ENCODE measurements at places on chromosomes 2 and 18. TPM values are rescaled to one million over a fixed set of nuclear protein-coding genes. Genes with fewer than 3 reads are reported as not detected.

MARCHF7 gene
- 86.7 TPM for total RNA-seq

WBP1 gene
- total RNA-seq = 32.9 TPM

CHMP1B gene
- total RNA-seq = 21.2 TPM

TUBB8B gene
- not detected for total RNA-seq

ACVR2A gene
- 3.5 TPM for total RNA-seq

MAP3K20 gene
- total RNA-seq = 6.5 TPM

DNA sequence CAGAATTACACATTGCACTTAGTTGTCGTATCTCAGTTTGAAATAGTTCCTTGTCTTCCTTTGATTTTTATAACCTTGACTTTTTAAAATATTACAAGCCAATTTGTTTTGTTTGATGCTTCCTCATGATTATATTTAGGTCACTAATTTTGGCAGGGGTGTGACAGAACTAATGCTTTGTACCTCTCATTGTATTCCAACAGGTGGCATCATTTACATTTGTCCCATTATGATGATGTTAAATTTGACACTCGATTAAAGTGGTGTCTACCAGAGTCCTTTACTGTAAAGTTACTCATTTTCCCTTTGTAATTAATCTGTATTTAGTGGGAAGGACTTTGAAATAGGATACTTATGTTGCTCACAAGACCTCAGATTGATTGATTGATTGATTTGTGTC, 21.5 kb upstream of the MFSD2B start:
- no peaks in the 10 kb centered on the region for H3K4me1 ChIP-seq
- no peak overlapping the region for H3K27ac ChIP-seq
- H3K27me3 ChIP-seq = no peaks in the 10 kb centered on the region
- no peaks in the 10 kb centered on the region for H3K36me3 ChIP-seq

- peaks cover 35% of the 10 kb centered on the region for H3K4me1 ChIP-seq
- H3K27me3 ChIP-seq = peaks cover 7% of the 10 kb centered on the region
- no peak for DNase-seq
- no peak overlapping the region for H3K27ac ChIP-seq
Measured at GRCh38 chr18:9477509-9477908, 2.2 kb downstream of the RALBP1 start.

- H3K4me3 ChIP-seq = no peak overlapping the region
- no peaks in the 10 kb centered on the region for H3K4me1 ChIP-seq
- H3K36me3 ChIP-seq = no peaks in the 10 kb centered on the region
- DNase-seq = no peak
Measured at GRCh38 chr2:59693231-59693959, 860.1 kb downstream of the BCL11A start.

DNA sequence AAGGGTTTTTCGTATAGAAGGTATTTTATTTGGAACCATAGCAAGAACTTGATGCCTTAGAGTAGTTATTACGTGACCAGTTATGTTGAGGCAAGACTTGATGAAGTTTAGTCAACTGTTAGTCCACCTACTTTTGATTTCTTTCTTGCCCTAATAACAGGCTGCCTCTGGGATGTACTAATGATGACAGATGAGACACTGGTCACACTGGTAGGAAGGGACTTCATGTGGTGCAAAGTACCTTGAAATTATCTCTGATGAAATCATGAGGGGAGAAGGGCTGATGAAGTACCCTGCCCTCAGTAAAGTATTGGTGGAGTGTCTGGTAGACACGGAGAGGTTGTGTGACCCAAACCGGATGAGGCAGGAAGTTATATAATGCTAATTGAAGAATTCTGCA, 5.4 kb downstream of the DIS3L2 start:
- DNase-seq = no peak
- H3K4me1 ChIP-seq = peaks cover 44% of the 10 kb centered on the region
- H3K4me3 ChIP-seq = no peak overlapping the region

- no peaks in the 10 kb centered on the region for H3K4me1 ChIP-seq
- no peaks in the 10 kb centered on the region for H3K36me3 ChIP-seq
Measured at GRCh38 chr2:2850859-2851258, 519.8 kb upstream of the MYT1L start.

DNA sequence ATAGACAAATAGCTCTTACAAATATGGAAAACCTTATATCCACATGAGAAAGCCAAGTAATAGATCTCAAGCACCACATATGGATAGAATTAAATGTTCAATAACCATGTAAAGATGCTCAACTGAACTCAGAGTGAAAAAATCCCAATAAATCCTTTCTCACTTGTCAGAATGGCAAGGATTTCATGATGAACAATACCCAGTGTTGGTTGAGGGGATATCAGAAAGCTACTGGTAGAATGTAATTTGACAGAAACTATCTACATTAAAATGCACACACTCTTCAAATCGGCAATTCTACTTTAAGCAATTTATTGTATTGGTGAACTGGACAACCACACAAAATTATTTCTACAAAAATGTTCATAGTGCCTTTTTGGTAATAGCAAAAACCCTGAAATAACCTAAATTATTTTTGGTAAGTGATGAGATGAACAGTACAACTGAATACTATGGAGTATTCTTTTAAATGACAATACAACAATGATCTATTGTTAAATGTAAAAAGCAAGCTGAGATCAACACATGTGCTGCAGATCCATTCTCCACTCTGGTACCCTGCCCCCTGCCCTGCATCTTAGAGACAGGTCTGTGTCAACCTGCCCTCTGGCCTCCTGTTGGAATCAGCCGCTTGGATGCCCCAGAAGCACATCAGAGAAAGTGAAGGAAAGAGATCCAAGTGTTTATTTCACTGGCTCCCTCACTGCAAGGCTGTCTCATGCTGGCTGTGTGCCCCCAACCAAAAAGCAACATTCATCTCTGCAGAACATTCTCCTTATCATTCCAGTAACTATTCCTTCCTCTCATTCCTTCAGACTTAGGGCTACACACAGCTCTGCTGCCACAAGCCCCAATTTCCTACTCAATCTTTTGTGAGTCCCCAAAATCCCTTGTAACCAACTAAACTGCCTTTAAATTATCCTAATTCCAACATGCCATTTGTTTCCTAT, 442.5 kb downstream of the LRATD1 start:
- DNase-seq = no peak
- H3K27ac ChIP-seq = no peak overlapping the region
- H3K36me3 ChIP-seq = no peaks in the 10 kb centered on the region
- no peaks in the 10 kb centered on the region for H3K4me1 ChIP-seq
- no peak overlapping the region for H3K4me3 ChIP-seq

DNA sequence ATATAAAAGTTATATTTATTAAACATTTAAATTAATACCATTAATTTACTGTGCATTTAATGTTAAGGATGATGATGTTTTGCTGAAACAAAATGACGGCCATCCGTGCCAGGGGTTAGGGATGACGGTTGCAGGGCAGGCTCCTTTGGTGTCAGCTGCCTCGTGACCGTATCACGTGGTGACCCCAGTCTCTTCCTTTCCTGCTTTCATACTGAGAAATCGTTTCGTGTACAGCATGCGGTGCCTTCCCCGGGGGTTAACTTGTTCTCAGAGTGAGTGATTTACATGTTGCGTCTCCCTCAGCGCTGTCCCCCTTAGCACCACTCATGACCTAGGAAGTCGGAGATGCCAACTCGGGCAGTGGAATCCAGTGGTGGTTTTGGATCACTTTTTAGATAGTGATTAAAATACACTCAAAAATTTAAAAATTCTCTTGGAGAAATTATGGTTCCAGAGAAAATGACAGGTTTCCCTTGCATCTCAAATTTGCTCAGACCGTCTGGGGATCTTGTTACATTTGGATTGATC, 290.8 kb downstream of the GBX2 start:
- H3K36me3 ChIP-seq = no peaks in the 10 kb centered on the region
- H3K27me3 ChIP-seq = peaks cover 2% of the 10 kb centered on the region
- no peaks in the 10 kb centered on the region for H3K4me1 ChIP-seq
- no peak overlapping the region for H3K27ac ChIP-seq
- H3K4me3 ChIP-seq = no peak overlapping the region

GRCh38 chr2:230129343-230129742, 60.6 kb upstream of the SLC16A14 start:
- no peak for DNase-seq
- no peak overlapping the region for H3K4me3 ChIP-seq
- H3K36me3 ChIP-seq = no peaks in the 10 kb centered on the region
- peaks cover 5% of the 10 kb centered on the region for H3K4me1 ChIP-seq
- no peak overlapping the region for H3K27ac ChIP-seq

DNA sequence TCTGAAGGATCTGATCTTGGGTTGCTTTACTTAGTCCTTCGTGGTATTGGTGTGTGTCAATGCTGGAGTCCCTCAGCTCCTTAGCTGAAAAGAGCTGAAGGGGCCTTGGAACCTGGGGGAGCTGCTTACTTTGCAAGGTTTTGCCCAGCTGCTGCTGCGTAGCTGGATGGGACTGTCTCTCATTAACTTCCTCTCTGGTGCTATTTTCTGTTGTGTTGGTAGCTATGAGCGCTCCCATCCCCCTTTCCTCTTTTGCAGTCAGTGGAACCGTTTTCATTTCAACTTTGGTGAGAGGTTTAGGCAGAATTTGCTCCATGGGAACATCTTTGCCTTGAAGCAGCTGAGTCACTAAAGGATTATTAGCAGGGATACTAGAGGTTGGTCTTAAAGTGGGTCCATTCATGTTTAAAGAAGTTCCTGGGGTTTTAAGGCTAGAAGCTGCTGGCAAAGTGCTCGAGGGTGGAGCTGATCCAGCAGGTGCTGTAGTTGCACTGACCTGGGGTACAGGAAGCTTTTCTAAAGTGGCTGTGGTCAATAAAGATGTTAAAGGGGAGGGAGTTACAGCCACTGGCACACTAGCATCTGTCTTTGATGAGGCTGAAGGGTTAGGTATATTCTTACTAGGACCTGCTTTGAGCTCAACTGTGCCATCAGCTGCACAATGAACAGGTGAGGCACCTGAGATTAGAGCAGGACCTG, 69.9 kb upstream of the DTNB start:
- H3K27ac ChIP-seq = peak overlapping the region; percentile 47
- H3K4me3 ChIP-seq = no peak overlapping the region
- DNase-seq = no peak
- no peaks in the 10 kb centered on the region for H3K27me3 ChIP-seq
- peaks cover 26% of the 10 kb centered on the region for H3K36me3 ChIP-seq

- H3K27ac ChIP-seq = no peak overlapping the region
- no peaks in the 10 kb centered on the region for H3K36me3 ChIP-seq
- no peak for DNase-seq
- no peaks in the 10 kb centered on the region for H3K27me3 ChIP-seq
- no peak overlapping the region for H3K4me3 ChIP-seq
Measured at GRCh38 chr18:28158083-28158581, 18.8 kb downstream of the CDH2 start.

- H3K36me3 ChIP-seq = no peaks in the 10 kb centered on the region
- no peaks in the 10 kb centered on the region for H3K4me1 ChIP-seq
- DNase-seq = no peak
- H3K27ac ChIP-seq = no peak overlapping the region
- no peak overlapping the region for H3K4me3 ChIP-seq
- H3K27me3 ChIP-seq = no peaks in the 10 kb centered on the region
Measured at GRCh38 chr18:56158676-56159075, 479.7 kb downstream of the TXNL1 start.

- H3K27ac ChIP-seq = no peak overlapping the region
- H3K27me3 ChIP-seq = no peaks in the 10 kb centered on the region
- H3K4me3 ChIP-seq = no peak overlapping the region
- H3K36me3 ChIP-seq = peaks cover 3% of the 10 kb centered on the region
- no peak for DNase-seq
Measured at GRCh38 chr2:18910843-18911242, 321.5 kb upstream of the NT5C1B start.

Data from activated CD4-positive, alpha-beta memory T cell treated with anti-CD3 and anti-CD28 coated beads for 36 hours (primary cell).